ENCODE measurements at places on chromosomes 11 and 22. TPM values are rescaled to one million over a fixed set of nuclear protein-coding genes. Genes with fewer than 3 reads are reported as not detected.

DNA sequence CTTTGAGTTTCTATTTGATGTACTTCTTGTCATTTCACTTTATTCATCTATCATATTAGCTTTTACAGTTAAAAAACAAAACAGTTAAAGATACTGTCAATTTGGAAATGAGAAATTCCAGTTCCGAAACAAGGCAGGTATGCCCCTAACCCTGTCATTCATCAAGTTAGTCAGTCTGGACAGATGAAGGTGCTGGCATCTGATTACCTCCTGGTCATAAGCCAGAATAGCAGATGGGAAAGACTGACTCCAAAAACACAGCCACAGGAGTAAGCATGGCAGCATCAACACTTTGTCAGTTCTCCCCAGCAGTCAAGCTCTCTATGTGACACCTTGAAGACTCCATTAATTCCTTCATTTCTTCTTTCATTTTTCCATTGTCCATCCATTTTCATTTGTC lies 4.3 kb downstream of the LRRC51 start:
- no peaks in the 10 kb centered on the region for H3K27me3 ChIP-seq
- H3K4me3 ChIP-seq = no peak overlapping the region
- DNase-seq = no peak
- no peaks in the 10 kb centered on the region for H3K36me3 ChIP-seq
- no peaks in the 10 kb centered on the region for H3K4me1 ChIP-seq
- no peak overlapping the region for H3K27ac ChIP-seq

- H3K4me1 ChIP-seq = peaks cover 14% of the 10 kb centered on the region
Observed at GRCh38 chr11:6686006-6686405, 2.9 kb upstream of the MRPL17 start.

DNA sequence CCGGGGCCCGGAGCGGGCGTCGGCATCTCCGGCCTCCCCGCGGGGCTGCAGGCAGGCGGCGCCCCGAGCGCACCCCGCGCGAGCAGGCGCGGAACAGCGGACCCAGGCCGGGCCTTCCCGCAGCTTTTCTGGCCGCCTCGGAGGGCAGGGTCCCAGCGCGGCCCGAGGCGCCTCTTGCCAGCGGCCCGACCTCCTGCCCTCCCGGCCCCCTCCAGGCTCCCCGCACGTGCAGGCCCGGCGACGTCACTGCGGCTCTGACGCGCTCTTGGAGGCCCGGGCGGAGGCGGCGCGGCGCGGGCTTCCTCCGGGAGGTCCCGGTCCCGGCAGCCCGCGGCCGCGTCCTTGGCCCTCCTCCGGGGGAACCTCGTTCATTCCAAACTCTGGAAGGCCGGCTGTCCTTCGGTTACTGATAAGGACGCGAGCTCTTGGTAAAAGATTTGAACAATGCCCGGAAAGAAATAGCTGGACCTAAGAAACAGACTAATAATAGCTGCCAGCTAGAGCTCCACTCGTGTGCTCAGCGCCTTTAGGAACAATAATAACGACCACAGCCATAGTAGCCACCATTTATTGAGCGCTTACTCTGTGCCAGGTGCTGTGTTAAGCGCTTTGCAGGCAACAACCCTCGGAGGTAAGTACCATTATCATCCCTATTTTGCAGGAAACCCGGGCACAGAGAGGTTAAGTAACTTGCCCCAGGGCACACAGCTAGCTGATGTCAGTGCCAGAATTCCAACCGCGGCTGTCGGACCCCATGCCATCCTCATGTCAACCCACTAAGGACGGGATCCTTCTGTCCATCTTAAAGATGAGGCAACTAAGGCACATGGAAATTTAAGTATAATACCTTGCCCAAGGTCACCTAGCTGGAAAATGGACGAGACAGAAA lies 39.1 kb upstream of the CREB3L1 start:
- DNase-seq = peak; percentile 44
- H3K27ac ChIP-seq = no peak overlapping the region
- no peaks in the 10 kb centered on the region for H3K27me3 ChIP-seq
- H3K36me3 ChIP-seq = no peaks in the 10 kb centered on the region

Gene KDM4D
- 1.1 TPM for total RNA-seq

Gene BANF1
- total RNA-seq = 66.9 TPM

Gene CSF2RB
- 3.4 TPM for total RNA-seq

Gene TTC9C
- 29.3 TPM for total RNA-seq

Gene CYP2D6
- 0.73 TPM for total RNA-seq

- H3K4me3 ChIP-seq = no peak overlapping the region
- H3K36me3 ChIP-seq = no peaks in the 10 kb centered on the region
- DNase-seq = peak; percentile 18
- no peaks in the 10 kb centered on the region for H3K27me3 ChIP-seq
- H3K27ac ChIP-seq = no peak overlapping the region
Observed at GRCh38 chr22:25496396-25497064, 67.9 kb upstream of the GRK3 start.

DNA sequence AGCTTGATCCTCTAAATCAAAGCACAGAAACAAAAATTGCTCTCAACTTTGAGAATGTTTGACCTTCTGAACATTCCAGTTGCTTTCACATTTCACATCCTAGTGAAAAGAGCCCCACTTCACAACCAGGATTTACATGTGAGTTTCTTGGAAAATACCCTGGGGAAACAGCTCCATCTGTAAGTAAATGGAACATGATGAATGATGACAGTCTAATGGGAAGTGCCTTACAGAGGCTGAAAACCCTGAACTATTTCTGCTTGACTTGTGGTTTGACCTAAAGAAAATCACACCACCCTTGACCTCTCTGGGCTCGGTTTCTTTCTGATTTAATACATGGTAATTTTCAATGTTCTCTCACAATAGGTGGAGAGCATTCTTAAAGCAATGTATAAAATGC lies 499.4 kb upstream of the API5 start:
- DNase-seq = no peak
- H3K27me3 ChIP-seq = no peaks in the 10 kb centered on the region
- no peaks in the 10 kb centered on the region for H3K36me3 ChIP-seq
- no peak overlapping the region for H3K4me3 ChIP-seq

Measured in thyroid gland (tissue), 4 donors.